Mucosa of gallbladder (tissue), 1 donor: ENCODE measurements at places on chromosomes 16 and 17. TPM values are rescaled to one million over a fixed set of nuclear protein-coding genes. Genes with fewer than 3 reads are reported as not detected.

GRCh38 chr17:29566473-29567303, at the start of gene ABHD15:
Gene ABHD15 (minus strand): TSS chr17:29567037. CDS start chr17:29566966, 71 bp downstream.
- peak; percentile 67 for DNase-seq

DNA sequence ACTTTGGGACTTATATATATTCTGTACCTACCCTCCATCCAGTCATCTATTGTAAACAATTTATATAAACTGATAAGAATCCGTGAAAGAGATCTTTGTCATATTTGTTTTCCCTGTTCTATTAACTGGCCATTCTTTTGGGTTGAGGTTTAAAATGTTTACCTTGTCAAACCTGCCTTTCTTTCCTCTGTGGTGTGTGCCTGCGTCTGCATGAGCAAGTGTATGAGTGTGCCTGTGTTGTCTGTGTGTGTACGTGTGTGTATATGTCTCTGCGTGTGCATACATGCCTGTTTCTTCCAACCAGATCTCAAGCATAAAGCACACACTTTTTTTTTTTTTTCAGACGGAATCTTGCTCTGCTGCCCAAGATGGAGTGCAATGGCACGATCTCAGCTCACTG, 201.5 kb downstream of the C16orf95 start:
- no peak for DNase-seq

DNA sequence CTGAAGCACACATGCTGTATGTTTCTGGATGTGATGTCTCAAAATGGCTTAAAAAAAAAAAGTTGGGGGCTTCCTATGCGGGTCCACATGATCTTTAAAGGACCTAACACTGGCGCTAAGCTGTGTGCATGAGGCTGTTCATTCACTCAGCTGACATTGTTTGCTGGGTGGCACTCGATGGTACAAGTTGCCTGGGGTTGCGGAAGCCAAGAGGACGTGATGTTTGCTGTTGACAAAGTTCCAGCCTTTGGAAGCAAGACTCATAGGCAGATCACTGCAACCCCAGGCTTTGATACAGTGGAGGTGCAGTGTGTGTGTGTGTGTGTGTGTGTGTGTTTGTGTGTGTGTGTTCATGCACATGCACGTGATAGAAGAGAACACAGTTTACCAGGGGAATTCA, 29.5 kb upstream of the DNAI2 start:
- DNase-seq, result no peak

- DNase-seq, result peak; percentile 51
Observed at GRCh38 chr16:85286066-85286831, 174.0 kb upstream of the CIBAR2 start.

DNA sequence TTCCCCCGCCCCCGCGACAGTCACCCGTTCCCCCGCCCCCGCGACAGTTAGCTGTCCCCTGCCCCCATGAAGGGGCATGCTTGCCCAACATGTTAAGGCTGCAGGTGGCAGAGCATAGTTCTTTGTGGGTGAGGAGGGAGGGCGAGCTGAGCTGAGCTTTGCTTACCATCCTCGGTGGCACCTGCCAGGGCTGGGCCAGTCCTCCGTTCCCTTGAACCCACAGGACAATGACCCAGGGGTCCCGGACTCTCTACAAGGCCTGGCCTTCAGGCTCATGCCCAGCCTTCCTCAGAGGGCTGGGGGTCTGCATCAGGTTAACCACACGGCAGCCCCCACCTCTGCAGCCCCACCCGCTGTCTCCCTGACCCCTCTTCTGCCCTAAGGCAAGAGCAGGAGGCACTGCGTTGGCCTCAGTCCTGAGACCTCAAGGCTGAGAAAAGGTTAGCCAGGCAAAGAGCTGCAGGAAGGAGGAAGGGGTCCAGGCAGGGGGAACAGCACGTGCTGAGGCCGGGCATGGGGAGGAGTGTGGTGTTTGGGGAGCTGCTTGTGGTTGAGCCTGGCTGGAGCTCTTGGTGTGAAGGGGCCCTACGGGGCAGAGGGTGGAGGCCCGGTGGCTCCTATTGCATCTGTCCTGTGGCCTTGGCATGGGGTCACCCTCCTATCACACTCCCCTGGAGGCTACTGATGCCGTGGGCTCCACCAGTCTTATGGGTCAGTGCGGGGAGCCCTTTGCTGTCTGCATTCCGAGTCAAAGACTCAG, 11.4 kb upstream of the DOC2B start:
- DNase-seq, result no peak

- no peak for DNase-seq
Observed at GRCh38 chr17:34011599-34011998, 243.5 kb upstream of the CCL2 start.

DNA sequence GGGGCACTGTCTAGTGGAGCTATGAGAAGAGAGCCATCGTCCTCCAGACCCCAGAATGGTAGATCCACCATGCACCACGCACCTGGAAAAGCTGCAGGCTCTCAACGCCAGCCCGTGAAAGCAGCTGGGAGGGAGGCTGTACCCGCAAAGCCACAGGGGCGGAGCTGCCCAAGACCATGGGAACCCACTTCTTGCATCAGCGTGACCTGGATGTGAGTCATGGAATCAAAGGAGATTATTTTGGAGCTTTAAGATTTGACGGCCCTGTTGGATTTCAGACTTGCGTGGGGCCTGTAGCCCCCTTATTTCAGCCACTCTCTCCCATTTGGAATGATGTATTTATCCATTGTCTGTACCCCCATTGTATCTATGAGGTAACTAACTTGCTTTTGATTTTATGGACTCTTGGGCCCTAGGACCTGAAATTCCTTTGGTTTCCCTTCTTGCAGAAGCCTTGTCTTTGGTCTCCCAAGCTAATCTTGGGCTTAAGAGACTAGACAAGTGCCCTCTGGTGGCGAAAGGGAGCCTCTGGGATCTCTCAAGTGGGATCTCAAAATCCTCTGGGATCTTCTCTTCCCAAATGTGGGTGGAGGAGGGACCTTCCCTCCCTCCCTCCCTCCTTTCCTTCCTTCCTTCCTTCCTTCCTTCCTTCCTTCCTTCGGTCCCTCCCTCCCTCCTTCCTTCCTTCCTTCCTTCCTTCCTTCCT, 58.2 kb upstream of the HAPSTR1 start:
- DNase-seq, result peak; percentile 33

CCL17 gene
- not detected for total RNA-seq

DNA sequence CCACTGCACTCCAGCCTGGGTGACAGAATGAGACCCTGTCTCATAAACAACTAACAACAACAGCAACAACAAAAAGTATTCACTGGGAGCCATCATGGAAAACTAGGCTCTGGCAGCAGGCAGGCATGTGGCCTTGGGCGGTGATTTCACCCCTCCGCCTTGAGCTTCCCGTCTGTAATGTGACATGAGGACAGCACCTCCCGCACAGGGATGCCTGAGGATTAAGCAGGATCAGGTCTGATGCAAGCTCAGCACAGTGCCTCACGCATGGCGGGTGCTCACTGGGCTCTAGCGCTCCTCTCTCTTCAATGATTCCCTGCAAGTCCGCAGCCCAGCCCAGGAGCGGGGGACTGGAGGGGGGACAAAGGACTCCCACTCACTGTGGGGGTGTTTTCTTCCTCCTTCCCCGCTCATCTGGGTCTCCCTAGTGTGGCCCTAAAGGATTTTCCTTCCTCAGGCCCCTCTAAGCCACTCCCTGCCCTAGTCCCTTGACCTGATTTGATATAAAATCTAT, 2.8 kb downstream of the PLCD3 start:
- DNase-seq, result no peak

DNA sequence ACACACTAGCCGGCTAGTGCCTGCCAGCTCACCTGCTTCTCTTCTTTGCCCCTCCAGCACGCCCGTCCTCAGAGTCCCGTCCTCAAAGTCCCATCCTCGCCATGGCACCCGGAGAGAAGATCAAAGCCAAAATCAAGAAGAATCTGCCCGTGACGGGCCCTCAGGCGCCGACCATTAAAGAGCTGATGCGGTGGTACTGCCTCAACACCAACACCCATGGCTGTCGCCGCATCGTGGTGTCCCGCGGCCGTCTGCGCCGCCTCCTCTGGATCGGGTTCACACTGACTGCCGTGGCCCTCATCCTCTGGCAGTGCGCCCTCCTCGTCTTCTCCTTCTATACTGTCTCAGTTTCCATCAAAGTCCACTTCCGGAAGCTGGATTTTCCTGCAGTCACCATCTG, 3.6 kb downstream of the SCNN1G start:
- DNase-seq, result no peak

- DNase-seq, result peak; percentile 14
Observed at GRCh38 chr17:55702150-55702549, 20.5 kb downstream of the TMEM100 start.

KRT33A gene
- not detected for total RNA-seq

GRCh38 chr16:12609937-12610699, 193.6 kb downstream of the CPPED1 start:
- DNase-seq, result no peak

DNA sequence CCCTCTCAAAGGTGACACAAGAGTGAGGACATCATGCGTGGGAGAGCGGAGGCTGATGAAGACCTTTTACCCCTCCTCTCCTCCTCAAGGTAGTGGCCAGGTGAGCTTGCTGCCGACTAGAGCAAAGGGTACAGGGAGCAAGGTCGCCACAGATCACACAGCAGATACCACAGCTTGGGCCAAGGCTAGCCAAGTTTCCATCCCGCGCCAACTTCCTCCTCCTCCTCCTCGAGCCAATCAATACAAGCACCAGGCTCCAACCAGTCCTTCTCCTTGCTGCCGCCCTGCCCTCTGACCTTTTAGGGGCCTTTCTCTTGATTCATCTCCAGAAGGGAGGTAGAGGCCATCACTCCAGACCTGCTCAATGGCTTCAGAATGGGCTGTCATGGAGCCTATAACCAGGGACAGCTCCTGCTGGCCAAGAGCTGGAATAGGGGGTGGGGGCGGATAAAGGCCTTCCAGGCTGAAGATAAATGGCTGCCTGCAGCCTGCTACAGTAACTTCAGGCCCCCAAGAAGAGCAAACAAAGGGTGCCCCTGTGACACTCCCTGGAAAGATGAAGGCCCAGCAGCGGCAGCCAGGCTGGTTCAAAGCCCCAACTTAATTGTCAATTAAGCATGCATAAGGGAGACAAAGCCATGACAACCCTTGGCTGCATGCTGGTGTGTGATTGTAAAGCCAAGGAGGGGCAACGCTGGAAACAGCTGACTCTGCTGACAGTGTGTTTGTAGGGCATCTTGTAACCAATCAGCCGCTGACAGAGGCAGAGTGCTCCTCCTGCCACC, 17.8 kb downstream of the HNF1B start:
- peak; percentile 92 for DNase-seq

KRTAP9-4 gene
- total RNA-seq, result not detected

DNA sequence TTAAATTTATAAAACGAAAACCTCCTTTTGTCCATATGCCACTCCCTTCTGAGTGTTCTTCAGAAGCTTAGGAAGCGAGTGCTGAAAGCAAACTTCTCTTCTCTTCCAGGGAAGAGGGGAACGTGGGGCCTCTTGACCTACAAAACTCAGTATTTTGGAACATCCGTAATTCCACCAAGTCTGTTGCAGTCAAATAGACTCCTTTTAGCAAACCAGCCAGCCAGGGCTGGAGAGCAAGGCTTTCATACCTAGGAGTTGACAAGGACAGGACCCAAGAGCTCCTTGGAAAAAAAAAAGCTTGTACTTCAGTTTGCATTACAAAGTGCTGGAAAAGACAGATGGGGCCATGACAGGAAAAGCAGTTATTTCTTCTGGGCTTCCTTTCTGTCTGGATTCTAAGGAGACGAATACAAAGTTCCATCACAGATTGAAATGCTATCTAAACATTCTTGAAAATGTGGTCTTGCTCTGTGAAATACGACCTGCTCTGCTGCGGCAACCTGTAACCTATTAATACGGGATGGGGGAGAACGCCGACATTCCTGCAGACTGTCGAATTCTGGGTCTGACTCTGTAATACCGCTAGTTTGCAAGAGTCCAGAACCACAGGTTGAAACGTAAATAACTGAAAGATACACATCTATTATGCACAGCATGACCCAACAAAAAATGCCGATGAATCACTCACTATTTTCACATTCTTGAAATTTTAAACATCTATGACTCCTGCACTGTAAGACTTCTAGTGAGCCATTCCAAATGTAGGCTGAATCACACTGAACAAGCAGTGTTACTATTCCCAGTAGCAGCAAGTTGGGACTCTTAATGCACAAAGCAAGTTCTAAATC, 20.6 kb downstream of the VPS53 start:
- DNase-seq, result no peak

GRCh38 chr16:80174416-80174815, 366.4 kb upstream of the DYNLRB2 start:
- DNase-seq, result no peak

TBC1D3 gene
- not detected for total RNA-seq

GRCh38 chr16:9308850-9309249, 217.4 kb downstream of the HAPSTR1 start:
- no peak for DNase-seq

WNT9B gene
- 0.14 TPM for total RNA-seq

DNA sequence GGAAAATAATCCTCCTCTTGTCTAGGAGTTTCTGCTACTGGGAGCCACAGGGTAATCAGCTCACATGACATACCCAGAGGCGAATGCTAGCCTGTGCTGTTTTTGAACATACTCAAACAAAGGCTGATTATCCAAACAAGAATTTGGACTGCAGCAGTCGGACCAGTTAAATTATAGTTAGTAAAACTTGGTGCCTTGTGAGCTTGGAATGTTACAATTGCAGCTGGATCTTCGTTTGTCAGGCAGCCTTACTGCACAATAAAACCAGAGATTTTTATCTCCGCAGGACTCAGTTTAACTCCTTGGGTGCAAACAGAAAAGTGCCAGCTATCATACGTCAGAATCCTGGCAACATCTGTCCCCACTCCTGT, 163.8 kb upstream of the TBX2 start:
- no peak for DNase-seq

DNA sequence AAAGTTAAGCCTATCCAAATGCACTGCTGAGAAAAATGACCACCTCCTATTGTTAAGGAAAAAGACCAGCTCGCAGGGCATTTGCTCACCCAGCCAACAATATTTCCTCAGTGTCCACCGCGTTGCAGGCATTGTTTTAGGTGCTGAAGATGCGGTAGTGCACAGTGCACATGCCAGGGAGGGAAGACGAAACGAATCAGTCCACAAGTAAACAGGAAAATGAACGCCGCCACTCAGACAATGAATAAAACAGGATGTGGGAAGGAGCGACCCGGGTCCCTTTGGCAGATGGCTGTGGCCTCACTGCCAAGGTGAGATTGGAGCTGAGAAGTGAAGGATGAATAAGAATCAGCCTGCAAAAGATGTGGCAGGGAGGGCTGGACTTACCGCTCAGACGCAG, 249.2 kb downstream of the FOXL1 start:
- DNase-seq, result no peak

DNA sequence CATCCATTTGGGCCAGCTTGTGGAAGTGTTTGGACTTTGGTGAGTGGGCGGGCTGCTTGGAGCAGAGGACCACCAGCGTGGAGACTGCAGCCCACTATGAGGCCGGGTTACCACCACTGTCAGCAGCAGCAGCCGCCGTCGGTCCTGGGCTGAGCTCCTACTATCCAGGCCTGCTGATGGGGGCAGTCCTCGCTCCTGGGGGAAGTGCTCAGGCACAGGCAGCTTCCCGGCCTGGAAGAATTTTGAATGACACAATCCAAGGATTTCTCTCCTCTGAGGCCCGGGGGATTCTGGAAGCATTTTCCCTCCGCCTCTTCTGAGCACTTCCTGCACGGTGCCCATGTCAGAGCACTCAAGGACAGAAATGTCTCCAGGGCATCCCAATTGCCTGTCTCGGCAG, 5.3 kb upstream of the NOD2 start:
- DNase-seq, result no peak

- DNase-seq, result no peak
Observed at GRCh38 chr17:66971264-66971663, 6.8 kb downstream of the CACNG4 start.

PRKCA gene
- 127 TPM for total RNA-seq

RAD51D gene
- 9.5 TPM for total RNA-seq

- no peak for DNase-seq
Observed at GRCh38 chr16:31410082-31410481, 16.9 kb downstream of the ITGAD start.

GRCh38 chr16:86498671-86499439, 11.5 kb upstream of the FOXF1 start:
- no peak for DNase-seq
